ENCODE measurements at places on chromosomes 1 and 21.

DNA sequence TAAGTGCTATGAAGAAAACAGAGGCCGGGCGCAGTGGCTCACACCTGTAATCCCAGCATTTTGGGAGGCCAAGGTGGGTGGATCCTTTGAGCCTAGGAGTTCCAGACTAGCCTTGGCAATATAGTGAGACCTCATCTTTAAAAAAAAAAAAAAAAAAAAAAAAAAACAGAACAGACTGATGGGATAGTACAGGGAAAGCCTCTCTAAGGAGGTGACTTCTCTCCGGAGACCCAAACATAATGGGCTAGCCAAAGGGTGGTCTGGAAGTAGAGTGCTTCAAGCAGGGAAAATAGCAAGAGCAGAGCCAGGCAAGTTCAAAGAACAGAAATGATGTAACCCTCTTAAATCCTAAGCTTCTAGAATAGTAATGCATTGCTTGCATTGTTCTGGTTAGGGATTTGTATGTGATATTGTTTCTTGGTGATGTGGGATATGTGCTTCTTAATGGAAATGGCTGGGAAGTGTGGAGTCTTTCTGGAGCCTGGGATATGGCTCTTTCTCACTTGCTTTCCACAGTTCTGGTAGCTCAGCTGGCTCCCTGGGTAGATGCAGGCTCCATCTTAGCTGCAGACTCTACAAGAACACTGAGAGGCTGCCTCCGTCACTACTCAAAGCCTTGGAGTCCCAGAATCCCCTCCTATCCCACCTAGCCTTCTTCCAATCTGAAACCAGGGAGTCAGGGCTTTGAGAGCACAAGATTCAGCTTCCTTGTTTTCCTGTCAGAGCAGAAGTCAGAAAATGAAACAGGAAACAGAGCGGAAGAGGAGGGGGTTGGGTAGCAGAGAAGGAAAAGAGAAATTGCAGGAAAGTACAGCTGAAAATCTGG, 1.9 kb upstream of the PIGV start:
- no peak for DNase-seq

- no peak for DNase-seq
Observed at GRCh38 chr1:94608142-94608851, 66.7 kb upstream of the F3 start.

- DNase-seq, result no peak
Observed at GRCh38 chr21:23218667-23219066, 2220.5 kb downstream of the NCAM2 start.

GRCh38 chr1:110513511-110513910, 5.5 kb downstream of the KCNA10 start:
- DNase-seq, result no peak

Measured in stimulated activated CD4-positive, alpha-beta T cell treated with anti-CD3 and anti-CD28 coated beads, Interleukin-4, amount 100 ng/mL, for 1 hour (primary cell).